NCI-H1694 treated with DMSO at 0.1 percent for 48 hours (cell line): ENCODE measurements at places on chromosomes 12 and 14.

GRCh38 chr12:57807285-57807684 lies 11.2 kb downstream of the AVIL start:
- no peak for DNase-seq

GRCh38 chr14:64201921-64202545 lies 92.1 kb downstream of the ESR2 start:
- no peak for DNase-seq

DNA sequence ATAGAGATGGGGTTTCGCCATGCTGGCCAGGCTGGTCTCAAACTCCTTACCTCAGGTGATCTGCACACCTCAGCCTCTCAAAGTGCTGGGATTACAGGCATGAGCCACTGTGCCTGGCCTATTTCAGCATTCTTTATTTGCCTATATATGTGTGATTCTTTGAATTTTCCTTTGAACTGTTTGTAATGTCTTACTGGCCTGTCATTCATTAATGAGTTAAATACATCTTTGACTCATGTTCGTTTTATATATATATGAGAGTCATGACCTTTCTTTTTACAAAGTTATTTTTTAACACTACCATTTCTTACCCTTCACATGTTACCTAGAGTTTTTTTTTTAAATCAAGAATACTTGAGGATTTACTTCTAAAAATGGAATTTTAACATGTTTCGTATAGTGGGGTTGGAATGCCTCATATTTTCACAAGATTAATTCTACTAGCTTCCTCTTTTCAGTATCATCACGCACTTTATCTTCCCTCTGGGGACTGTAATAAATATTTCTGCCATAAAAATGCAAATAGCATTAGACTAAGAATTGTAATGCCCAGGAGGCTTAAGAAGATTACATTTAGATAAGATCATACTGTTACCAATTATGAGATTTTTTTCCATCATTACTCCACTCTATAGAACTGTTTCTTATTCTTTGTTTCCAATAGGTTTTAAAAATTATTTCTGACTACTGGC lies 66.7 kb downstream of the NTN4 start:
- no peak for DNase-seq

- DNase-seq: no peak
These were observed 282.7 kb downstream of the CACNA1C start for GRCh38 chr12:2335513-2335912.

- no peak for DNase-seq
These were observed 12.4 kb downstream of the MGST1 start for GRCh38 chr12:16359512-16360491.
